ENCODE measurements at places on chromosomes 16 and 17.

GRCh38 chr17:51706093-51706492 lies 445.7 kb downstream of the UTP18 start:
- no peak for DNase-seq

GRCh38 chr17:27978689-27979175 lies 63.7 kb upstream of the NLK start:
- DNase-seq = no peak

- DNase-seq = no peak
These were observed 35.1 kb upstream of the CD300E start for GRCh38 chr17:74658620-74659019.

GRCh38 chr17:7552621-7553051 lies 3.8 kb downstream of the TNFSF12 start:
- DNase-seq = no peak

DNA sequence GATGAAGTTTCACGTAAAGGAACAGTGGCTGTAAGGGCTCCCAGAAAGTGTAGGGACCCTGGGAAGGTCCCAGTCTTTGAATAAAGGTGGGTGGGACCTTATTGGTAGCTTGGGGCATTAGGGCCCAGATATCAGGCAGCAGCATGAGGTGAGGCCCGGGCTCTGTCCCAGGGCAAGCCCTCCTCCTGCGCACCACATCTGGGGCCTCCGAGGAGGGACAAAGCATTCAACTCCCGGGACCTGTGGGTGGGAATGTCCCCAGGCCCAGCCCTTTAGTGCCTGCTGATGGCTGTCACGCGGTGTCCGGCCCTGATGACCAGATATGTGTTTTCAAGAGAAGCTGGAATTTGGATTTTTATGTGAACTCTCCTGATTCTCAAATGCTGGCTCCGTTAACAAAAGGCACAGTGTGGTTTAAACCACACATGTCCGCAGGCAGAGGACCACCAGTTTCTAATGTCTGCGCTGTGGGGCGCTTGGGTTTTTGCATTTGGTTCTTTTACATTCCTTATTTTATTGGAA lies 30.4 kb downstream of the RAI1 start:
- DNase-seq = no peak

DNA sequence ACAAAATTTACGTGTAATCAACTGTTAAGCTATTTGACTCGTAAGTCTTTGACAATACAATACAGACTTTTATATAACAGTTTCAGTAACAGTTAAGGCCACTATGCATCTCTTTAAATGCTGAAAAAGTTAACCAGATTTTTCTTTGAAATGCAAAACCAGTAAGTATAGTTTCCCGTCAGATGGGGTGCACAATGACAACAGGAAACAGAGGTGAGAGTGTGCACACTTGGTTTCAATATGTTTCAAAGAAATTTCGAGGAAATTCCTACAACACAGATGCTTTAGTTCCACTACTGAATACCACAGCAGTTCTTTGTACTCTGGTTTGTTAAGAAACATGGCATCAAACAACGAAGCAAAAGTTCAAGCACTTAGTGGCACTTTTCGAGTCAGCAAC lies 48.4 kb downstream of the RNF157 start:
- no peak for DNase-seq

DNA sequence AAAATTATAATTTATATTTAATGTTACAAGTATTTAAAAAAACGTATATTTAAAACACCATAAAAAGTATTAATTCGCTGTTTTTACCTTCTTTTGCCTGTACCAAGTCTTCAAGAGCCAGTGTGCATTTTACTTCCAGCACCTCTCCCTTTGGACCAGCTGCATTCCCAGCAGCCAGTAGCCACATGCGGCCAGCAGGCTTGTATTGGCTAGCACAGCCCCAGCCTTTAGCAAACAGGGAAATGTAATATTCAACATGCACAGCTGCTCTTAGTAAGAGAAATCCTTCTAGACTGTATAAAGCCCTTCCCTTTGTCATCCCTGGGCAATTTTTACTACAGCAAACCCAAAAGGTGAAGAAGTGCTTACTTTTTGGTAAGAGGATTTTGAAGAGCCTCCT lies 6.6 kb downstream of the DHODH start:
- DNase-seq = no peak

DNA sequence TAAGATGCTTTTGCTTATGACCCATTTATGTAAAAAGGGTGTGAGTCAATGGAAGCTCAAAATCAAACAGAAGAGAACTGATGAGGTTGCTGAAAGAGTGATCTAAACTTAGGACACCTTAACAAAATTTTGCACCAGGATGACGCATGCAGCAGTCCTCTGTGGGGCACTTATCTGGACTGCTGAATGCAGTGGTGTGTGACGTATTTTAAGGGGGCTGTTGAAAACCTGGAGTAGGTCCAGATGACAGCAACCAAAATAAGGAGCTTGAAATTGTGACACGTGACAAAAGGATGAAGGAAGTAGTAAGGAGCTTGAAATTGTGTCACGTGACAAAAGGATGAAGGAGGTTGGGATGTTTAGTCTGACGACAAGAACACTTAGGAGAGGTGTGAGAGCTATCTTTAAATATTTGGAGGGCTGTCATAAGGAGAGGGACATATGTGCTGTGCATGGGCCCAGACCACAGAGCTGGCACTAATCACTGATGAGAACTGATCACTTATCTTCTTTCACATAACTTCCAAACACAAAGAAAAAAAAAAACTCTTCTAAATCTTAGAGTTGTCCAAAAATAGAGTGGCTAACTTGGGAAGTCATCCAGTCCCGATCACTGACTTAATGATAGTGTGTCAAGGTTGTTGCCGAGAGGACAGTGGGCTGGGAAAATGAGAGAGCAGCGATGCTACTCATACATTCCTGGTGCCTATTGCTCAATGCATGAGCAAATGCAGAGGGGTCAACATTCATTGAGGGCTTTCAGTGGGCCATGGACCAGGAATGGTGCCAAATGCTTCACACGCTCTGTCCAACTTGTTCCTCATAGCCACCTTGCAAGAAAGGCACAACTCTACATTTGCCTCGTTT lies 264.2 kb upstream of the ZFHX3 start:
- no peak for DNase-seq

DNA sequence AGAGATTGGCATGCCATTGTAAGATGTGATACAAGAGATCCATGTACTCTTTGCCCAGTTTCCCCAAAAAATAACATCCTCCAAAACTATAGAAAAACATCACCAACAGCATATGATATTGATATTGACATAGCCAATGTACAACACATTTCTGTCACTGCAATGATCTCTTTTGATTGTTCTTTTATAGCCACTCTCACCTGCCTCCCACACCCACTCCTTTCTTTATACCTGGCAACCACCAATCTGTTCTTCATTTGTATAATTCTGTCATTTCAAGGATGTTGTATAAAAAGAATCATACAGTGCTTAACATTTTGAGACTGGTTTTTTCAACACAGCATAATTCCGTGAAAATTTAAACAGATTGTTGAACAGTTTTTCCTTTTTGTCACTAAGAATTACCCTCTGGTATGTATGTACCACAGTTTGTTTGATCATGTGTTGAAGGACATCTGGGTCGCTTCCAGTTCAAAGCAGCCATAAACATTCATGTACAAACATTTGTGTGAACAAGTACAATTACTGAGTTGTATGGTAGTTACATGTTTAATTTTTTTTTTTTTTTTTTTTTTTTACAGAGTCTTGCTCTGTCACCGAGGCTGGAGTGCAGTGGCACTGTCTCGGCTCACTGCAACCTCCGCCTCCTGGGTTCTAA lies 9.9 kb downstream of the KRTAP9-1 start:
- no peak for DNase-seq

- no peak for DNase-seq
These were observed 55.4 kb upstream of the SLC25A19 start for GRCh38 chr17:75344666-75345065.

GRCh38 chr16:49027420-49027819 lies 254.2 kb downstream of the CBLN1 start:
- DNase-seq = no peak
